Cortex of kidney (tissue), 1 donor: ENCODE measurements at places on chromosomes 3 and 15.

GRCh38 chr15:77921664-77922063, 155.8 kb downstream of the TBC1D2B start:
- no peak for DNase-seq

GRCh38 chr15:27165590-27165989, 194.6 kb downstream of the GABRG3 start:
- no peak for DNase-seq

GRCh38 chr3:49492969-49493368, 22.9 kb downstream of the DAG1 start:
- no peak for DNase-seq

DNA sequence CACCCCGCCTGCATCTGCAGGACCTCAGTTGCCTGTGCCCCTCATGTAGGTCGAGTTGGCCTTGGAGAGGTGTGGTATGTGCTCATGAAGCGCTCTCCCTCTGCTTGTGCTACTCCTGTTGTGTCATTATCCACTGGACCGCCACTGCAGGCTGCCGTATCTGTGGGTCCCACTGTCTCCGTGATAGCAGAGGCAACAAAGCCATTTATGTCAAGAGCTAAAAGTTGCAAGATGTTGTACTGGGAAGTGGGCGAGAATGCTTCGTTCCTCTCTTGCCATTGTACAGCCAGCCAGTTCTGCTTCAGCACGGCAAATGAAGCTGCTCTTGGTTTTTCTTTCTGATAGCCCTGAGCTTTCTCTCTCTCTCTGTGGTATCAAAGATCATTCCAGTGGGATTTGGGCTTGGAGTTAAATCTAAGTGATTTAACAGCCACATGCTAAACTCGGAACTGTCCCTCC, 89.0 kb downstream of the TMEM212 start:
- DNase-seq, result no peak

DNA sequence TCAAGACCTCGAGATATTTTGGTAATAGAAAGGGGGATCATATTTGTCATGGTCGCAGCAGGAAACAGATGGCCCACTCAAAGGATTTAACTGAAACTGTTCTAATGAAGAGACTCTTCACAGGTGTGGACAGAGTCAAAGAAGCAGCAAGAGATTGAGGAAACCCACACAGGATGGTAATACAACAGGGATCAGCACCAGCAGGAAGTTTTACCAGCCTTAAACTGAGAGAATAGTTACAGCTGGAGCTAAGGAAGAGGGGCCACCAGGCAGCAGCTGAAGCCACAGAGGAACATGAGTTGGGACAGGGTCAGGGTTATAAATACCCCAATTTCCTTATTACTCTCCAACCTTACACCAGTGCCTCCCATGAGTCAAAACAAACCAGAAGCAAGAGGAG, 131.8 kb upstream of the UBE2E2 start:
- no peak for DNase-seq

- no peak for DNase-seq
These were observed 153.9 kb downstream of the PCCB start for GRCh38 chr3:136404056-136404455.

DNA sequence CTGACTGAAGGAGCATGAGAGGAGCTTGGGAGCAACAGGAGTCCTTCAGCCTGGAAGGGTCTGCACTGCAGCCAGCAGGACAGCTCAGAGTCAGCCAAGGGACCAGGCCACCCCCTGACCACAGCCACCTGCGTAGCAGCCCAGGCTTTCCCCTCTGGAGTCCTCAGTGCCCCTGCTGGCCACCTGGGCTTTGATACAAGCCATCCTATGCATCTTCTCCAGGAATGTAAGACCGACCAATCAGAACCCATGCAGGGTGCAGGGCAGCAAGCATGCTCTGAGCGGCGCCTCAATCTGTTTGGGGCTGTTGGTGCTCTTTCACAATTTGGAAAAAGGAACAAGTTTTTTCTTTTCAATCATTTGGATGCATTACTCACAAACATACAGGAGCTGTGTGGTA, 52.0 kb downstream of the DZIP1L start:
- no peak for DNase-seq

DNA sequence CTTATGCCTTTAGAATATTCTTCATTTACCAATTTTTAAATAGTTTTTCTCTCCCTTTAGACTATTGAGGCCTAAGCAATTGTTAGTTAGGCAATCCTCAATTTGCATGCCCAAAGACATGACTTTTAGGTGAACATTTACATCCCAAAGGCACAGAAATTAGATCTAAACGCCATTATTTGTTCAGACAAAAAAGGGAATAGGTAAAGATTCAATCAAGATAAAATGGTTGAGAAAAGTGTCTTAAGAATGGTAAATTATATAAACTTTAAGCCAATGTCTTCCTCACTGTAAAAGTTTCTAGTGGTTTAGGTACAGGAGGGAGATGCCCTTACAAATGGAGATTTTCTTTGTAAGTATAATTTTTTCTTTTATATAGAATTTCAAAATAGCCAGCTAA, 50.2 kb upstream of the MME start:
- DNase-seq, result no peak

GRCh38 chr3:109188741-109189140, 52.2 kb downstream of the C3orf85 start:
- DNase-seq, result no peak

- DNase-seq, result no peak
These were observed 1.2 kb upstream of the C15orf40 start for GRCh38 chr15:83012636-83013035.

DNA sequence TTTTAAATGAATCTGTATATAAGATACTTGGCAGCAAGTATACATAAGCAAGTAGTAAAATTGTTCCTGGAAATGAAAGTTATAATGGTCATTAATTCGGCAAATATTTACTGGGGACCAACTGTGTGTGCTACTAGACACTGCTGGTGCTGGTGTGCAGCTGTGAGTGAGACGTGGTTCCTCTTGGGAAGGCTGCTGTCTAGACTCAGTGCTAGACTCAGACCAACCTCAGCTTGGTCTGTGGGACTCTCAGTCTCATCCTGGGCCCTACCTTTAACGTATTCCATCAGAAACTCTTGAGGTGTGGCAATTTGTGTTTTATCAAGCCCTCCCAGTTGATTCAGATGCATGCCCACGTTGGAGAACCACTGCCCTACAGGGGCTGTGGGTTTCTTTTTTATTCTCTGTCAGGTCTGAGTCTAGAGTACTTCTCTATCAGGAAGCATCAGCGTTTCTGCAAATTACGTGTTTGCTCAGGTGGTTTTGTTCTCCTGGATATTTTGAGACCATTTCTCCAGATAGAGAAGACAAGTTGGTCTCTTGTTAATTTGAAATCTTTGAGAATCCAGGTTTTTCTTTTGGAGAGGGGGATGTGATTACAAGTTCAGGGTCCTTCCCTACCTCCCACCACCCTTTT, 6.8 kb downstream of the TLNRD1 start:
- DNase-seq, result no peak

DNA sequence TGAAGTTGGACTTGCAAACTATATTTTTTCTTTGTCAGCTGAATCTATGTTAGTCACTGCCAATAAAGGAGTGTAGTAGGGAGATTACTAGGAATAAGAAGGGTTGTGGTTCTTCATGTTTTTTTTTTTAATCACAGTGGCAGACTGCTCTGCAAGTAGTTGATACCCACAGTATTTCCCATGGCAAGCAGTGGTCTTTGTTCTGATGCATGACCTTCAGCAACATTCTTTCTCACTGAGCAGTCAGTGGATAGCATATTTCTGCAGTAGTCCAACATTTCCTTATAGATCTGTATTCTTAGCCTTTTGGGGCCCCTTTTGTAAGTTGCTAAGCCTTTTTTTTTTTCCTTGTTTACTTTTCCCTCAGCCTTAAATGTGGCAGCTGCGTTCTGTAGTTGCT, 151.1 kb downstream of the DOCK3 start:
- no peak for DNase-seq

- DNase-seq, result no peak
These were observed 79.2 kb upstream of the KLF13 start for GRCh38 chr15:31247404-31247803.

GRCh38 chr3:186821429-186822387, 15.4 kb upstream of the RFC4 start:
- no peak for DNase-seq

- DNase-seq, result no peak
These were observed at the start of gene PEX5L for GRCh38 chr3:180036671-180037455. Gene PEX5L (minus strand): TSS chr3:180036937. CDS start chr3:180036599, 338 bp downstream.

DNA sequence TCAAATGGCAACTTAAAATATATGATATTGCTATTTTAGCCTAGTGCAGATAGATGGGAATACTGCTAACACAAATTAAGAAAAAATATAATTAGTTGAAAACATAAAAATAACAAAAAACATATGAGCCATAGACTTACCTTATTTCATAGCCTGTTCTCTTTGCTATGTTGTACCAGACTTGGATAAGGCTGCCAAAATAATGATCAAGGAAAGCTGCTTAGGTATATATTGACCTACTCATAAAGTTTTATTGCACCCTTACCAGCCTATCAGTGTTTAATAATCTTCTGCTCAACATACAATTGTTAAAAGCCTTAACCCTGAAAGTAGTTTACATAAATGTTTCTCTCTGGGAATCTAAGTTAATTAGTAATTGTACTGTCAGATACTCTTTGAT, at the start of gene SI:
SI (minus strand) TSS at position 204 of the 400 bp plus-strand sequence. CDS start 2,484 bp downstream, outside the sequence.
- DNase-seq, result no peak

DNA sequence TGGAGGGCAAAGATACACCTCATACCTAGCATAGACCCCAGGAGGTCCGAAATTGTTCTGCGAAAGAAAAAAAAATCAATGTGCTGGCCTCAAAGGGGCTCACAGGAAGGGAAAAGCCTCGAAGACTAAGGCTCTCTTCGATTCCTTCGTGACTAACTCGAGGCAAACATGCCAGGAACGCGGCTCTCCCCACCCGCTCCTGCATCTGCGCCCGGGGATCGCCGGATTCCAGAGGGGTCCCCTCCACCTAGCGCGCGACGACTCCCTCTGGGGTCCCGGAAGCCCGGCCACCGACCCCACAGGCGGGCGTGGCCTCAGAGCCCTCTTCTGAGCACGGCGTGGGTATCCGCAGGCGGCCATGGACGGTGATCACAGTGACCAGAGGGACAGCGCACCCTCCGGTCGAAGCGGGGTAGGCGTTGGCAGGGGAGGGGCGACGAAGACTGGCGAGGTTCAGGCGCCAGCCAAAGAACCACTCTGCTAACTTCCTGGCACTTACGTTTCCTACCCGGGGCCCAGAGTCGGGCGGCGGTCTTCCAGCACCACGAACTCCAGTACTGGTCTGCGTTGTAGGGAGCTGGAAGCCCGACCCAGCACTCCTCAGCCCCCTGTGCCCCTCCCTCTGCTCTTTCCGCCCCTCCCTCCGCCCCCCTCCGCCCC, 515 bp upstream of the EIF3J start:
- DNase-seq, result no peak
